Stimulated activated CD8-positive, alpha-beta memory T cell treated with anti-CD3 and anti-CD28 coated beads, Interleukin-2, amount 100 ng/mL, for 1 hour (primary cell): ENCODE measurements at places on chromosomes 12 and 14.

- no peak for DNase-seq
Observed at GRCh38 chr14:105982664-105983063, 456.3 kb downstream of the TMEM121 start.

- no peak for DNase-seq
Observed at GRCh38 chr14:86799244-86799647, 1193.7 kb downstream of the GALC start.

GRCh38 chr14:50319721-50320120 lies 7.6 kb downstream of the DMAC2L start:
- no peak for DNase-seq

DNA sequence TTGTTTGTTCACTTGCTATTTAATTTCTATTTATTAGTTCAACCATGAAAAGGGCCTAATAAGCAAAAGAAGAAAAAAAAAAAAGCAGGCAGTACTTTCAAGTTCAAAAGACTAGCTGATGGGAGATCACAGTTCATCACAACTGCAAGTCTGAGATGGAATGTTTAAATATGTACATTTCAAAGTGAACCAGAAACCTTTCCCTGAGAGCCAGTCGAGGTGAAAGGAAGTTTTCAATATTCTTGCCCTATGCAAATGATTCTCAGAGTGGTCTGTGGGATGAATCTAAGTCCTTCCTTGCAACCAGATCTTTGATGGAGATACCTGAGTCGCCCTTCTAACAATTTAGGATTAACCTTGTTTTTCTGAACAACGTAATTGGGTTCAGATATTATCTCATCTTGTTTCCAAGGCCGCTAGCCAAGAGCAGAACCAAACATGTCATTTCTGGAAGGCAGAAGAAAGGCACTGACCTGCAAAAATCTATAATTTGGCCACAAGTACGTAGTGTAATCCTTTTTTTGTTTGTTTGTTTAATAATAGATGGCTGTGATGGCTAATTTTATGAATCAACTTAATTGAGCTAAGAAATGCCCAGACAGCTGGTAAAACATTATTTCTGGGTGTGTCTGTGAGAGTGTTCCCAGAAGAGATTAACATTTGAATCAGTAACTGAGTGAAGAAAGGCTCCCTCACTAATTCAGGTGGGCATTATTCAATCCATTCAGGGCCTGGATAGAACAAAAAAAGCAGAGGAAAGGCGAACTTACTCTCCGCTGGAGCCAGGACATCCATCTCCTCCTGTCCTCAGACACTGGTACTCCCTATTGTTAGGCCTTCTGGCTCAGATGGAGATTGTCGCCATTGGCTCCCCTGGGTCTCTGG lies 171.1 kb upstream of the TMPO start:
- no peak for DNase-seq

GRCh38 chr12:62692884-62693283 lies 226.3 kb downstream of the MON2 start:
- DNase-seq, result no peak

GRCh38 chr14:99660794-99661193 lies 15.9 kb downstream of the HHIPL1 start:
- DNase-seq, result no peak

- DNase-seq, result no peak
Observed at GRCh38 chr14:53840444-53840843, 116.2 kb downstream of the BMP4 start.

DNA sequence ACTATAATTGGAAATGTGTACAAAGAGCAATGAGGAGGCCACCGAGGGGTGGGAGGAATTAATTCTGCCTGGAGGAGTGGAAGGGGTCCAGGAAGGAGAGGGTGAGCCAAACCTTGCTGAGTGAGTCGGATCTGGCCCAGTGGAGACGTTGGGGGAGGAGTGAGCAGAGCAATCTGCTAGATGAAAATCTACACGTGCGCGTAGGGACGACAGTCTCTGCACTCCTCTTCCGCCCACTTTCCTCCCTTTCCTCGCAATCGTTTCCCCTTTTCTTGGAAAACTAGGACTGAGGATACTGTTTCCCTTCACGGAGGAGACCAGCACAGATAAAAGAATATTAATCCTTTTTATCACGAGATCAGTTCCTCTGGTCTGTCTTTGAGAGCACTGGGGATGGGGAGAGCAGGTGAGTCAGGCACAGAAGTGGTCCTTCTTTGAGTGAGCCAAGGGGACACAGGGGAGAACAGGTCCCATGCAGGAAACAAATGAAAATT lies 2.9 kb upstream of the NAB2 start:
- DNase-seq, result no peak

DNA sequence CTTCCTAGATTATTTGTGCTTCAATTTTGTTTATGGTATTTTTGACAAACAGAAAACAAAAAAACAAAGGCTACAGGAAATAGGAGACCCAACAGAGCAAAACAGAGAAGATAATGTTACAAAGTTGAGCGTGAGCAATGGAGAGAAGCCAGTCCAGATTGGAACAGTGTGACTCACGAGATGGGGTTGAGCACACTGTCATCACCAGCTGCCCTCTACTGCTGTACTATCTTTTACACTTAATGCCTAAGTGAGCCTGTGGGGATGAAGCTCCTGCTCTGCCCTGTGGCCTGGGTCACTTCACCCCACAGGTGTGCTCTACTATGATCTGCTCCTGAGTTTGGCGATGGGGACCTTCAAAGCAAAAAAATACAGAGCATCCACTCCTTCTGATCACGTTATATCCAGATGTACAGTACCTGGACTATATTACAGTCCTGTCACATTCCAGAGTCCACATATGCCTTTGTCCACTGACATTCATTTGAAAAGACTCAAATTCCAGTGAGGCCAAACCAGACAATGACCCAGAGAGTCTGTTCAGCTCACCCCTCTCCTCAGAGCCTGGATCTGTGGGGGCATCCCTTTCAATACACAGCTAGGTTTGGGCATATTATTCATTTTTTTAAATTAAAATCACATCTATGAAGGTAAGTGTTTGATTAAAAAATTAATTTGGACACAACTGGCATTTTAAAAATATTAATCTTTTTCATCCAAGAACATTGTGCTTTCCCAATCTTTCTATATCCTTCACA lies 4.4 kb downstream of the IPO8 start:
- no peak for DNase-seq

DNA sequence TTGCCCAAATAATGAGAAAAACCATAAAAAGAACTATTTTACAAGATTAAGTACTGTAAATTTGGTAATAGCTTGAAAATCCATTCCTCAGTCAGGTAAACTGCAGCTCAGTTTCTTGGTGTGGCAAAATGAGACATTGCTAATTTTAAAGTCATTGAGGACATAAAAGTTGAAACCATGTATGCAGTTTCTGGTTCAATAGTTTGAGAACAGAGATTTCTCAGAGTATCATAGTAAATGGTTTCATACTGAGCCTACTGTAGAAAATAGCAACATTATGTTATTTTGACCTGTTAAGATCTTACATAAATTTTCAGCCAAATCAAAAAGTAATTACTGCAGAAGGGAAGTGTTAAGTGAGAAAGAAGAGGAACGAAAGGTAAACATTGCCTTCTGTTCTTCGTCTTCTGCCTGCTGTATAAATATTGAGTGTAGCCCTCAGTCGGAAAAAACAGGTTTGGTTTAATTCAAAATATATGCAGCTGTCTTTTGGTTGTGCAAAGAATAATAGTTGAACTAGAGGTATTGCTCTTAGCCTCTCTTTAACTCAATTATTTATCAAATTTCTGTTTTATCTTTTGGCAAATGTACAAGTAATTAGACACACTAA lies 119.6 kb downstream of the SYNE2 start:
- no peak for DNase-seq

DNA sequence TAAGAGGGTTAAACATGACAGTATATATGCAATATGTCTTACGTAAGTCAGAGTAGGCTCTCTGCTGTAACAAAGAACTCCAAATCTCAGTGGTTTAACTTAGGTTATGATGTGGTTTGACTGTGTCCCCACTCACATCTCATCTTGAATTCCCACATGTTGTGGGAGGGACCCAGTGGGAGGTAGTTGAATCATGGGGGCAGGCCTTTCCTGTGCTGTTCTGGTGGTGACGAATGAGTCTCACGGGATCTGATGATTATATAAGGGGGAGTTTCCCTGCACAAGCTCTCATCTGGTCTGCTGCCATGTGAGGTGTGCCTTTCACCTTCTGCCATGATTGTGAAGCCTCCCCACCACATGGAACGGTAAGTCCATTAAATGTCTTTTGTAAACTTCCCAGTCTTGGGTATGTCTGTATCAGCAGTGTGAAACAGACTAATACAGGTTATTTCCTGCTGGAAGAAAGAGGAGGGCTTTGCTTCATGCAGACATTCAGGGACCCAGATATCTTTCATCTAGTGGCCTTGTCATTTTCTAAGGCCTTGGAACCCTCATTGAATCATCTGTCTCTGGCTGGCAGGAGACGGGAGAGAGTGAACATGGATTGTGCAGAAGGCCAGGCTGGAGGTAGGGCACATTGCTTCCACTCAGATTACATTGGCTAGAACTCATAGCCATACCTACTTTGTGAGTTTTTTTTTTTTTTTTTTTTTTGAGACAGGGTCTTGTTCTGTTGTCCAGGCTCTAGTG lies 96.1 kb downstream of the CRADD start:
- DNase-seq, result no peak

- DNase-seq, result no peak
Observed at GRCh38 chr12:71159264-71159663, 1.5 kb upstream of the TSPAN8 start.

DNA sequence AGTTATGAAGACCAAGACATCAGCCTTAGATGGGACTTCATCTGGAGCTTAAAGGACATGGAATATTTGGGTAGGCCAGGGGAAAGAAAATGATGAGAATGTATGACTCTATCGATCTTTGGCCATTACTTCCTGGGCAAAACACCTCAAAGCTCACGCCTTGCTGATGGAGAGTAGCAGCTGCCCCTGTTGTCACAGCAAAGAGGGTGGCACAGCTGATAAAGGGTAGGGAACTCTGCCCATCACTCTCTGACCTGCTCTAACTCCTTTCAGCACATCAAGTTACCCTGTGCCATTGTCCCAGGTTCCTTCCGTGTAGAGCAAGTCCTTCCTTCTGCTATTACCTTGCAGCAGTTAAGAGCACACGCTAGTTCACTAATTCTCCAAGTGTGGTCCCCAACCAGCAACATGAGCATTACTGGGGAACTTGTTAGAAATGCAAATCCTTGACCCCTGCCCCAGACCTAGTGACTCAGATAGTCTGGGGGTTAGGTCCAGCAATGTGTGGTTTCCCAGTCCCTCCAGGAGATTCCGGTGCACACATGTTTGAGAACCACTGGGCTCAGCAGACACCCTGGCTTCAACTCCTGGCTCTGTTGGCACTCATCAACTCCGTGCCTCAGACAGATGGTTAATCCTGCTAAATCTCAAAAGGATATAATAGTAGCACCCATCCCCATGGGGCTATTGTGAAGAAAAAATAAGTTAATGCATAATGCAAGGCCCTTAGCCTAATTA lies 93.7 kb upstream of the EEA1 start:
- no peak for DNase-seq

- no peak for DNase-seq
Observed at GRCh38 chr12:45234139-45234865, 18.4 kb downstream of the ANO6 start.

- no peak for DNase-seq
Observed at GRCh38 chr14:93044556-93044955, 71.2 kb downstream of the ITPK1 start.

GRCh38 chr12:56897844-56898361 lies 36.3 kb downstream of the SDR9C7 start:
- DNase-seq, result no peak

DNA sequence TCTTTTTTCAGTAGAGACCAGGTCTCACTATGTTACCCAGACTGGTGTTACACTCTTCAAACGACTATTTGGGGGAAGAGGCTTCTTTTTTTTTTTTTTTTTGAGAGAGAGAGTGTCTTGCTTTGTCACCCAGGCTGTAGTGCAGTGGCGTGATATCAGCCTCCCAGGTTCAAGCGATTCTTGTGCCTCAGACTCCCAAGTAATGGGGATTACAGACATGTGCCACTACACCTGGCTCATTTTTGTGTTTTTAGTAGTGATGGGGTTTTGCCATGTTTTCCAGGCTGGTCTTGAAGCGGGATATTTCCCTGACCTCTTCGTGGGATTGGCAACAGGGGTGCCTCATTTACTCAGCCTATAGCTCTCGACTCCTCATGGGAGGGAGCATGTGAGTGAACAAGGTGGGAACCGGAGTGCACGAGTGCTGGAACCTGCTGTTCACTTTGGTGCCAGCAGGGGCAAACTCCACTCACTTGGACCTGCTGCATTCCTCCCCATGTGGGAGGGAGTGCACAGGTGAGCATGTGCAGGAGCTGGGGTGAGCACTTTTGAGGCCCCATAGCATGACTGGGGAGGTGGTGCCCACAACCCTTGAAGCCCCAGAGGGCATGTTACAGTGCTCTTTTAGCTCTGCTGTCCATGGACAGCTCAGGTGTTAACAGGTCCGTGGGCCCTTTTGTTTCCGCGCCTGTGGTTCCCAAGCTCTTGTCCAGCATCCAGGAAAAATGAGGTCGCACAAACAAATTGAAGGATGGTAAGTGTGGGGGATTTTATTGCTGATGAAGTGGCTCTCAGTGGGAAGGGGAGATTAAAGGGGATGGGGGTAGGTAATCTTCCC lies 79.1 kb upstream of the HECTD1 start:
- DNase-seq, result no peak

DNA sequence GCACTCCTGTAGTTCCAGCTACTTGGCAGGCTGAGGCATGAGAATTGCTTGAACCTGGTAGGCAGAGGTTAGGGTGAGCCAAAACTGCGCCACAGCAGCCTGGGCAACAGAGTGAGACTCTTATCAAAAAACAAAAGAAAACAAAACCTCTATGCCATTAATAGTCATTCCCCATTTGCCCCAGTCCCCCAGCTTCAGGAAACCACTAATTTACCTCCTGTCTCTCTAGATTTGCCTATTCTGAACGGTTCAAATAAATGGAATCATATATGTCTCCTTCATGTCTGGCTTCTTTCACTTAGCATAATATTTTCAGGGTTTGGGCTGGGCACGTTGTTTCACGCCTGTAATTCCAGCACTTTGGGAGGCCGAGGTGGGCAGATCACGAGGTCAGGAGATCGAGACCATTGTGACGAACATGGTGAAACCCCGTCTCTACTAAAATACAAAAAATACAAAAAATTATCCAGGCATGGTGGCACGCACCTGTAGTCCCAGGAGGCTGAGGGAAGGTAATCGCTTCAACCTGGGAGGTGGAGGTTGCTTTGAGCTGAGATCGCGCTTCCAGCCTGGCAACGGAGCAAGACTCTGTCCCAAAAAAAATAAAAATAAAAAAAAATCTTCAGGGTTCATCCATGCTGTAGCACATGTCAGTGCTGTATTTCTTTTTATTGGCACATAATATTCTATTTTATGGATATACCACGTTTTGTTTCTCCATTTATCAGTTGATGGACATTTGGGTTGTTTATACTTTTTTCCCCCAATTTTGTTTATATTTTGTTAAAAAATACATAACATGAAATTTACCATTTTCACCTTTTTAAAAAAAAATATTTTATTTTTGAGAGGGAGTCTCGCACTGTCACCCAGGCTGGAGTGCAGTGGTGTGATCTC lies 31.9 kb downstream of the KNTC1 start:
- DNase-seq, result no peak

DNA sequence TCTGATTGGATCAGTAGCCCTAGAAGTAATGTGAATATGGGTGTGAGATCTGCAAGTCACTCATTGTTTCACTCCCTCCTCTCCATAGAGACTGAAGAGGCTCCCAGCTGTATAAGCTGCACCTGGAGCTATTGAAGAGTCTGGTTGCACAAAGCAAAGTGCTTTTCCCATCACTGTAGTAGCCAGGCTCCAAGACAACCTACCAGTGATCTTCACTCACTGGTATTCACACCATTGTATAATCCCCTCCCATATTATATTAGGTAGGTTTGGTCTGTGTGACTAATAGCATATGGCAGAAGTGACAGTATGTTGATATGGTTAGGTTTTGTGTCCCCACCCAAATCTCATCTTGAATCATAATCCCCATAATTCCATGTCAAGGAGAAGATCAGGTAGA lies 64.4 kb downstream of the ZFC3H1 start:
- no peak for DNase-seq
